ENCODE measurements at places on chromosomes 5 and 9.

- DNase-seq = no peak
Observed at GRCh38 chr5:6755941-6756340, 42.7 kb downstream of the TENT4A start.

DNA sequence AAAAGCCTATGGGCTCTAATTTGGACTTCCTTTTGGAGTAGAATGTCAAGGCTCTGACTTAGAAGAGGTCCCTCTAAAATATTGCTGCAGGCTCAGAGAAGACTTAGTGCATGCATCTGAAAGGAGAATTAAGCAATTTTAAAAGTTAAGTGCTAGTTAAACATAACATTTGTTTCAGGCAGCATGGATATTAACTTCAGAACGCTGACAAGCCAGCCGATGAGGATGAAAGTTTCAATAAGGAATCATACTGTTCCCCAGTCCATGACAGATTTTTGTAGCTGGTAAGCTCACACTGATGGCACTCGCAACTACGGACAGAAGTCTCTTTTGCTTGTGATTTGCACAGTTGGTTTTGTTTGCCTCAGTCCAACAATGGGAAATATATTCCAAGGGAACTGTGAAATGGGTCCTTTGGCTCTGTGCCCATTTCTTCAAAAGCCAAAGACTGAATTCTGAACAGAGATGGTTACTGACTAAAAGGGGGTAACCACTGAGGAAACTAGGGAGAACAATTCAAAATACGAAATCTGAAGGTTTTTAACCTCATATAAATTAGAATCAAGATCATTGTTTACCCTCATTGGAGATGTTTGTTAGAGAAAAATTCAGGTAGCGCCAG is 47.6 kb downstream of the DCP2 start:
- no peak for DNase-seq

DNA sequence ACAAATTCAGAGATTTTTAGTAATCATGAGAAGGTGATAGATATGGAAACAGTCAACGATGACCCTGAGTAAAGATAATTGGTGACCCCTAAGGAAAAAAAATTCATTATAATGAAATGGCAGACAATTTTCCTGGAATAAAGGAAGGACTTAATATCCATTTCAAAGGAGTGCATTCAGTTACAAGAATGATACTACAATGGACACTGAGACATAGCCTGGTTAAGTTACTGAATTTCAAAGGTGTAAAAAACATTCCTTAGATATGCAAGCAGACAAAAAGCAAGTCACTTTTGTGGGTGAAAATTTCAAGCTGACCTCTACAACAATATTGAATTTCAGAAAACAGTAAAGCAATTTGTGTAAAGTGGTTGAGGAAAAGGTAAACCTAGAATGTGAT is 1012.5 kb upstream of the SEMA6A start:
- DNase-seq = no peak

- no peak for DNase-seq
Observed at GRCh38 chr9:136052991-136053756, 41.9 kb downstream of the NACC2 start.

DNA sequence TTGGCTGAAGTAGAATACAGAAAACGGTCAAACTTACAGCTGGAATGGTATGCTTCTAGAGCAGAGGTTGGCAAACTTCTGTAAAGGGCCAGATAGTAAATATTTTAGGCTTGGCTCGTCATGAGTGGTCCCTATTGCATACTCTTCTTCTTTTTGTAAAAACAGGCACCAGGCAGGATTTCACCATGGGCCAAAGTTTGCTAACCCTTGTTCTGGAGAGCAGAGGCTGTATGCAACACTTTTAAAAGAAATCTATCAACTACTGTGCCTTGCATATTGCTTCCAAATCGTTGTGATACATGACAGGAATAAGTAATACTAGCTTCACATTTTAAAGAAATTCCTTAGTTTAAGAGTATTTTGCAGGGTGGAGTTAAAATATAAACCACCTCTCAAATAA is 15.6 kb upstream of the COL23A1 start:
- DNase-seq = no peak

GRCh38 chr5:31346896-31347551 is 153.5 kb downstream of the CDH6 start:
- DNase-seq = no peak

- no peak for DNase-seq
Observed at GRCh38 chr9:89731262-89732182, 126.7 kb downstream of the GADD45G start.

- DNase-seq = peak; percentile 76
Observed at GRCh38 chr5:180353048-180353979, at the start of gene GFPT2. Gene GFPT2, minus strand, starts transcription at chr5:180353336. Its CDS starts 119 bp downstream, at chr5:180353217.

DNA sequence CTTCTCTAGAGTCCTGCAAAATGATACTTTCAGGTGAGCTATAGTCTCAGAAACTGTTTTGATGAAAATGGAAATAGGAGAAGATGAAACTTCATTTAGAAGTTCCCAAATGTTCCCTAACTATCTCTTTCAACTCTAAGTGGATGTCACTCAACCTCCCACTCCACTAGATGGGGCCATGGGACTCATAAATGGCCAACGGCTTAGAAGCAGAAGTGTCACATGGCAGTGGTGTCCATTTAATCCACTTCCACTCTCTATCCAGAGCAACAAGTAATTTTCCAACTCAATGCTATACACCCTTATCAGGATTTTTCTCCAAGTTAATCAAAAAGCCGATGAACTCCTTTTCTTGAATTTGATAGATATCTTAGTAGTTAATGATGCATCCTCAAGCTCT is 295.7 kb downstream of the EDIL3 start:
- DNase-seq = no peak

- DNase-seq = no peak
Observed at GRCh38 chr5:159439002-159439401, 108.7 kb upstream of the IL12B start.

DNA sequence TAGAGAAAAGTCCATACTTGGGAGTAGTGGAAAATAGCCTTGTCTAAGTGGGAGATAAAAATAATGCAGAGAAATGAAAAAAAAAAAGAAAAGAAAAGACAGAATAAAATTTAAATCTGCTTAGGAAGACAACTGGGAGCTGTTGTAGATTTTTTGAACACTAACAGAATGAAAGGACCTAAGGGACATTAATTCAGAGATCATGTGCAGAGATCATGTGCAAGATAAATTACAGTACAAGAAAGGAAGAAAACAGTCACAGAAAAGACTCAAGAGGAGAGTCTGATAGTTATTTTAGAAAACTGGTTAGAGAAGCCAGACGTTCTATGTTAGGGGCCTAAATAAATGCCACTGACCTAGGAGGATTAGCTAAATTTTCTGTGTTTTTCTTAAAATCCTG is 1226.8 kb upstream of the NUDT12 start:
- DNase-seq = no peak
